ENCODE measurements at places on chromosomes 6 and 20.

GRCh38 chr6:39932386-39932910 is 1.8 kb downstream of the MOCS1 start:
- DNase-seq, result no peak

GRCh38 chr6:32220021-32220420 is 3.8 kb downstream of the NOTCH4 start:
- DNase-seq, result no peak

DNA sequence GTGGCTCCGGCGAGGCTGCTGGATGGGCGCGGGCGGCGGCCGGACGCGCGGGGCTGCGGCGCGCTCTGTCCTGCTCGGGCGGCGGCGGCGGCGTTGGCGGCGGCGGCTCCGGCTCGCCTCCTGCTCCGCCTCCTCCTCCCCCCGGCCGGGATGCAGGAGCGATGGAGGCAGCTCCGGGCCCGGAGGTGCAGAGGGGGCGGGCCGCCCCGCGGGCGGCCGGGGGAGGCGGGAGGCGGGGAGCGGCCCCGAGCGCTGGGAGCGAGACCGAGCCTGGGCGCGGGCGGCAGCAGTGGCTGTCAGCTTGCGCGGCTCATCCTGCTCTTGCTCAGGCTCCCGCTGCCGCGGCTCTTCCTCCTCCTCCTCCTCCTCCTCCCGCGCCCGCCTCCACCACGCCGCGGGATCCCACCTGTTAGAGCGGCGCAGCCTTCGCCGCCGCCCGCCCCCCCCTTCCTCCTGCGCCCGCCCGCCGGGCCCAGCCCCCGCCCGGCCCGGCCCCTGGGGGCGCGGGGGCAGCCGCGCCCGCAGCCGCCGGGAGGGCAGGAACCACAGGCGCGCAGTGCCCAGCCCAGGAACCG is at the start of gene NOL4L:
Gene NOL4L (minus strand): TSS at position 323 of the 575 bp plus-strand sequence. CDS start 443 bp downstream, outside the sequence.
- DNase-seq, result peak; percentile 51

DNA sequence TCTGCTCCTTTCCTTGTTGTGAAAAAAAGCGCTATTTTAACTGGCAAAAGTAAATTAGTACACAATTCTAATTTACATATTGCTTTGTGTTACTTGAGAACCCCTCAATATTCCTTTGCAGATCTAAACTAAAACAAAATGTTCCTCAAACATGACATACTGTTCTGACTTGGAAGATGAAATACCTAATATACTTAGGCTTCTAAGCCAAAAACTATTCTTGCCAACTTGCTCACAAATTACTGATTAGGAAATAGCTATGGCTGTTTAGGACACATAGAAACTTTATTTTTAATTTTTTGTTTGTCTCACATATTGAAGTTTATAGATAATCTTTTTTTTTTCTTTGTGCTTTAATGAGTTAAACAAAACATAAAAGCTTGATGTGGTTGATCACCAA is 542.2 kb downstream of the GRIK2 start:
- DNase-seq, result no peak

GRCh38 chr6:96743496-96743895 is 93.8 kb downstream of the GPR63 start:
- DNase-seq, result no peak

- no peak for DNase-seq
Measured at GRCh38 chr20:63946986-63947637, 9.1 kb downstream of the UCKL1 start.

- DNase-seq, result no peak
Measured at GRCh38 chr6:53059648-53060589, 5.3 kb upstream of the FBXO9 start.

DNA sequence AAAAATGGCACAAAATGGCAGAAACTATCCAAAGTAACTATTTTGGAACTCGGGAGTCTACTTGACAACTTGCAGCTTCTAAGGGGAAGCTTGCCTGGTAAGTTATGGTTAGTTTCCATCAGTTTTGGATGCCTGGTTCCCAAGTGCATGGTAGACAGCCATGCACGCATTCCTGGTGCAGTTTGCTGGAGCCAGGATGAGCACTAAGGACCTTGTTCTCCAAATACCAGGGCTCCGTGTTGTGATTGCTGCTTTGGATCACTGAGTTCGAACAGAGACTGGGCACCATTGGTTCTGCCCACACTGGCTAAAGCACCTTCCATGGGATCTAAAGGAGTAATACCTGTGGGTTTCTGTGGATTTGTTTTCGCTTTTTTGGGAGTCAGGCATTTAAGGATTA is 103.7 kb downstream of the FAM120B start:
- DNase-seq, result no peak

GRCh38 chr6:140344142-140344913 is 969.9 kb upstream of the CITED2 start:
- DNase-seq, result no peak

DNA sequence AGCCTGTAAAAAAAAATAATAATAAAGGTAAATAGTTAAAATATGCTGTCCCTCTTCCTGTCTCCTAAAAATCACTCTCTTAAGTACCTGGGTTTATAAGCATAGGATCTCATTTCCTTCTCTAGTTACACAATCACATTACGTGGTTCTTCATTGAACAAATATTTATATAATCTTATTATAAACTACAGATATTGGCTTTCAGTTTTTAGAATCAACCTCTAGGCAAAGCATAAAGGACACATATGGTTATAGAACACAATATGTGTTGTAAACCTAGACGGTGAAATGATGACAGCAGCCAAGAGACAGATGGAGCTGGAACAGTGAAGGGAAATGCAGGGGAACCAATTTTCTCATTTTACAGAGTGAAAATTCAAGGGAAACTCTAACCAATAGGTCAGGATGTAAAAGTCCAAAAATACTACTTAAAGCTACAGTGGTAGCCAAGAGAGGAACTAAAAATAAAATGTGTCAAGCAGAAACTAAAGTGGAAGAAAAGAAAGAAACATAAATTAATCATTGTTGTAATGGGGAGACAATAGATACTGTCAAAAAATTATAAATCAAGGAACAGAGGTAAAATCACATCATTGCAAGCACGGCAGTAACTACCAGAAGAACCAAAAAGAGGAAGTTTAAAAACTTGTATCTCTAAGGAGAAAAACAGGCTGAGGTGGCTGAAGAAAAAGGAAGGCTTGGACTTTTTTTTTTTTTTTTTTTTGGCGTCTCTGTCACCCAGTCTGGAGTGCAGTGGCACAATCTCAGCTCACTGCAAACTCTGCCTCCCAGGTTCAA is 82.8 kb upstream of the CDYL start:
- no peak for DNase-seq

GRCh38 chr6:91697010-91697695 is 1110.3 kb upstream of the MAP3K7 start:
- DNase-seq, result no peak

DNA sequence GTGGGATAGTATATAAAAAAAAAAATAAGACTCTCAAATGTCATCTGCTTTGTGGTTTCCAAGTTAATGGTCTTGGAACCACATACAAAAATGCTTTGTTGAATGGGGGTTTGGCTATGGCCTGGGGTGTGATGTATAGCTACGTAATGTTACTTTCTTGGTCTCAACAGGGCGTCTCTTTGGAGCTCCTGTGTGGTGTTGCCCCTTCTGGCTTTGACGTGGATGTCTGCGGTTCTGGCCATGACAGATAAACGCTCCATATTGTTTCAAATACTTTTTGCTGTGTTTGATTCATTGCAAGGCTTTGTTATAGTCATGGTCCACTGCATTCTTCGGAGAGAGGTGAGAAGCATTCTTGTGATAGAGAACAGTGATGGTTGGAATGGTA is 457.7 kb downstream of the LMBRD1 start:
- no peak for DNase-seq

- no peak for DNase-seq
Measured at GRCh38 chr6:105564121-105564902, 161.4 kb upstream of the PREP start.

- DNase-seq, result no peak
Measured at GRCh38 chr20:14344746-14345145, 7.3 kb upstream of the FLRT3 start.

DNA sequence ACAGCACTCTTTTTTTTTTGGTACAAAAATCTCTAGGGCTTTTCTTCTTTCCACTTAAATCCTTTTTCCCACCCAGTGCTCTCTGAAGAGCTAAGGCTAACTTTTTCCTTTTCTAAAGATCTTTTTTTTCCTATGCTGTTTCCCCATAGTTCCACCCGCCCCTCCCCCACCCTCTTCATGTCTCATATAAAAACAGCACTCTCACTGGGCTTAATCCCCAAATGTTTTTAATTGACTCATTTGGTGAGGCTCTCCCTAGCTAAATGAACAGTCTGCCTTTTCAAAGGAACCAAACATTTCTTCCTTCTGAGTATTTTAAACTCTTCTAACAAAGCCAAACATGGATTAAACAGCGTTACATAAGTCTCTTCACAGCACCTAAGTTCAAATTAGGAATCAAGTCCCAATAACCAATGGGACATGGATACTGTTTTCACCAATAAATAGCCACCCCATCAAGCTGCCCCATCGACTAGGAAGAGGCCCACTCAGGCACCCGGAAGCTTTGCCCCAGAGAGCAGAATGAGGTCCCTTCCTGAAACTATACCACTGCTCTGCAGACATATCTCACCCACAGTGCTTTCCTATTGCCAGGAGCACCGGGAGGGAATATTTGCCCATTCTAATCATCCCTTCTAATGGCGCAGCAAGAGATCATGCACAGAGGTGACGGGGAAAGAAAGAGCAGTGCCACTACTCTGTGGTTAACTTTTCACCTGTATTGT is 63.7 kb downstream of the ATXN1 start:
- no peak for DNase-seq

GRCh38 chr6:40958738-40959137 is 80.3 kb downstream of the UNC5CL start:
- no peak for DNase-seq

- no peak for DNase-seq
Measured at GRCh38 chr6:144144996-144145395, 5.3 kb upstream of the STX11 start.

GRCh38 chr20:11687546-11688292 is 230.0 kb upstream of the BTBD3 start:
- no peak for DNase-seq

GRCh38 chr20:25036331-25036936 is 21.5 kb downstream of the ACSS1 start:
- no peak for DNase-seq

DNA sequence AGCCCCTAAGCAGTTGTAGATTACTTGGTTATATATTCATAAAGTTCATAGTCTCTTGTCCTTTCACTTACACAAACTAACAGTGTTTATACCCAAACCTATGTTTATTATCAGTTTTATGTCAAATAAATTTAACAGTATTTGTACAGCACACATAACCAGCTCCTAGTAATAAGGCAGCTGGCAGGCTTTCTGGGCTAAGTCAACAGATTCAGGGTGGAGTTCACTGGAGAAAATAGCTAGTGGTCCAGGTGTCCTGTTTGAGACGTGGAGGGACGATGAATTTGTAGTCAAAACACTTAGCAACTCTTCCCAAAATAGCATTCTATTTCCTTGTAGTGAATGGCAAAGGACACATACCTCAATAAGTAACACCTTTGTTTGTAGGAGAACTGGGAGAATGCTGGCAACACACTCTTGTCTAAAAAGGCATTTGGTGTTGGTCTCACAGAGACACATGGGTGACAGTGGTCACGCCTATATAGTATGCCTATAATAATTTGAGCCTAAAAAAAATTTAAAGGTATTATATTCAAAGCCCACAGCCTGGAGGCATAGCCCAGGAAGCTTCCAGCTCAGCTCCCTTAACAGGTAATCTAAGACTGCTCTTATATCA is 156.4 kb upstream of the CARMIL1 start:
- DNase-seq, result no peak

- DNase-seq, result no peak
Measured at GRCh38 chr6:162195441-162195840, 532.1 kb downstream of the PRKN start.

GRCh38 chr6:159931846-159932245 is 37.0 kb upstream of the IGF2R start:
- DNase-seq, result no peak

DNA sequence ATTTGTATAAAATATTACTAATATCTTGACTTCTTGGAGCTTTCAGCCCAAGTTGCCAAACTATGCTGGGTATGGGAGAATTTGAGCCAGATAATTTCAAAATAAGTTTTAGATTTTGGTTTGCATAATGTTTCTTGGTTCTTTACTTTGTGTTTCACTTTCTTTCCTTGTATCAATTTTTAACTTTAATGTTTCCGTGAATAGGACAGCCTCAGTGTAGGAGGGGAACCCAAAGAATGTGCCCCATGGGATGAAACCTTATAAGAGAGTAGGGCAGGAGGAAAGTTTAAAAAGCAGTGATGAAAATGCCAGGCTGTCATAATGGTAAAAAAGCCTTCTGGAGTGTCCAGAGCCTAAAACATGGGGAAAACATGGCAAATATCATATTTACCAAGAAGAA is 252.4 kb upstream of the IRAK1BP1 start:
- DNase-seq, result no peak

- no peak for DNase-seq
Measured at GRCh38 chr6:134806180-134806798, 143.6 kb downstream of the ALDH8A1 start.

- peak; percentile 15 for DNase-seq
Measured at GRCh38 chr6:30323806-30324205, 2.9 kb upstream of the TRIM39 start.

DNA sequence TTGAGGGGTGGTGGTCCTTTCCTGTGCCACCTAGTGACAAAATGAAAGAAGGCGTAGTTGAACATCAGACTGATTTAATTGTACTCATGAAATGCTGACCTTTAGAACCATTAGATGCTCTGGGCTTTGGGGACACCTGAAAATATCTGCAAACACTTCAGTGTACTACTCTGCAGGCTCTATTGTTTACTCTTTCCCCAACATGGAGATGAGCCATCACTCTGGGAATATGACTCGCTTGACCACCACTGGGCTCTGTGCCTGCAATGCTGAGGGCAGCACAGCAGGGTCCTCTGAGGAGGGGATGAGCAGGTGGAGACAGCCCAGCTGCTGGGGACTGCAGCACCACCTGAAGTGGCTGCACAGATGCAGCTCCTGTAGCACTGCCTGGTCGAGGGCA is 74.8 kb upstream of the SLC24A3 start:
- DNase-seq, result no peak

GRCh38 chr20:36481380-36482043 is 59.8 kb upstream of the MYL9 start:
- DNase-seq, result no peak

DNA sequence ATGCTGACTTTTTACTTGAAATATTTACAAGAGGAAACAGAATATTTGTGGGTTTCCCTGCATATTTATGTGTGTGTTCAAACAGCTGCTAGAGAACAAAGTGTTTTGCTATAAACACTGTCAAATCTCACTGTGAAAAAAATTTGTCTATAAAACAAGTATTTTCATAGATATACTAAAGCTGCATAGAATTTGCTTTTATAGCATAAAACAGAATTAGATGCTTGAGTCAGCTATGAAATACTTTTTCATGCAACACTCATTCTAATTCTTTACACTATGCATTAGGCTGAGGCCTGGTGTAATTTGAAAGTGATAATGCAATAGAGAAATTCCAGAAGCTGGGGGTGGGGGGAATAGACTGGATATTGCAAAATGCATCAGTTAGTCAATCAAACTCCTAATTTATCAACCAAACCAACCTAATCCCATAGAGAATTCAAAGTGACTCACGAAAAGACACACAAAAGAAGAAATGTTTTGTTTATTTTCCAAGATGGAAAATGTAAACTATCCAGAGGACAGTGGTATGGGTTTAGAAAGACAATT is 148.2 kb downstream of the LAMA2 start:
- DNase-seq, result no peak
